ENCODE measurements at places on chromosomes 3 and 15.

DNA sequence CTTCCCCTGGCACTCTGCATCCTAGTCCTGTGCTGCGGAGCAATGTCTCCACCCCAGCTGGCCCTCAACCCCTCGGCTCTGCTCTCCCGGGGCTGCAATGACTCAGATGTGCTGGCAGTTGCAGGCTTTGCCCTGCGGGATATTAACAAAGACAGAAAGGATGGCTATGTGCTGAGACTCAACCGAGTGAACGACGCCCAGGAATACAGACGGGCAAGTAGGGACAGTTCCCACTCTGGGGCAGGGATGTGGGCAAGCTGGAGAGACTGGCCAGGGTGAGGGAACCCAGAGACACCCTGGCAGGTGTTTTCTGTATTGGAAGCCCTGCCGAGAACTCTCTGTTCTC lies 247 bp downstream of the FETUB start:
- DNase-seq = no peak

DNA sequence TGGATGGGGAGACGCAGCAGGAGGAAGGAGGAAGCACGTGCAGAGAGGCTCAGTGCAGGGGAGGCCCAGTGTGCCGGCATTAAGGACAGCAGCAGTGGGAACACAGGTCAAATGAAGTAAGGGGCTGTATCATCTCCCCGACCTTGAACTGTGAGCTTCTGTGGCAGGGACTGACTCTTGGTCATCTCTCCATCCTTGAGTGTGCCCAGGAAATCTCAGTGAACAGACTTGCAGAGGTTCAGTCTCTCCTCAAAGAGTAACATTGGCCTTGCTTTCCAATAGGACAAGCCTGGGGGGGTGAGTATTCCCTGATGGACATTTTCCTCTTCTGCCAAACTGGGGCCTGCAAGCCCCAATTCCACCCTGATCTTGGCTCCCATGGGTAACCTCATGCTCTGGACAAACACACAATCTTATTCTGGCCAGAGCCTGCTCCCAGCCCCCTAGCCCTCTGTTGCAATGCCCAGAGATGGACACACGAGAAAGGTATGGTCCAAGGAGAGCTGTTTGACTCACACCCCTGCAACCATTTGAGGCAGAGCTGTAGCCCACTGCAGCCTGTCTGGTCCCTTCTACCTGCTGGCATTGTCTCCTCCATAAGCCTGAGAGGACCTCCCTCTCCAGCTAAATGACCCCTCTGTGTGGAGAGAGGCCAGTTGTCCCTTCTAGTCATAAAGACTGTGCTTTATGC lies 50.9 kb downstream of the TLE3 start:
- DNase-seq = no peak

- no peak for DNase-seq
Observed at GRCh38 chr3:99648101-99648500, 9.7 kb downstream of the COL8A1 start.

GRCh38 chr3:115806501-115806900 lies 183.2 kb downstream of the GAP43 start:
- DNase-seq = no peak

DNA sequence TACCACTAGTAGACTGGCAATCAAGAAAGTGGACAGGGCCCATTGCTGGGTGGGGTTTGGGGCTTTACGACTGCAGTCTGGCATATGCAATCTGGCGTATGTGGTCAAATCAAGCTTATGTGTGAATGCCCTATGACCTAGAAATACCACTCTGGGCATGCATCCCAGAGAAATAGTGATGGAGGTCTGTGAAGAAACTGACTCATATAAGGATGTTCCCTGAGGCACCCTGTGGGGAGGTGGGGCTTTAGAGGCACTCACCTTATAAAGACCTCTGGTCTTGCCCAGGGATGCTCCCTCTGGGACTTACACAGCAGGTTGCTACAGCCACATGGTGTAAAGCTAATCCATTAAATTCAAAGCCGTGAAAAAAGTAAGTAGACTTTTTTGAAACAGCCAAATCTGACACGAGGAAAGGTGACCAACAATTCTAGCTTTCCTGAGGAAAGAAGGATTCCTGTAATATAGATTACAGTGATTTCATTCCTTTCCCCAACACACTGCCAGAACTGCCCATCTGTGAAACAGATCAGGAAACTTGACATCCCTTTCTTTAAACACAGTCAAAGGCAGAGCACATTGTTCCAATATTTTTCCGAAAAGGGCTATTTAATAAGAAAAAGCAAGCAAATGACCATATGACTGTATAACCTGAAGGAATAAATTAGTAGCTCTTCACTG lies 13.6 kb downstream of the RARRES1 start:
- no peak for DNase-seq

- DNase-seq = no peak
Observed at GRCh38 chr3:134792700-134793099, 2.4 kb upstream of the EPHB1 start.

GRCh38 chr3:185280572-185281365 lies 26.9 kb upstream of the EHHADH start:
- DNase-seq = peak; percentile 42

DNA sequence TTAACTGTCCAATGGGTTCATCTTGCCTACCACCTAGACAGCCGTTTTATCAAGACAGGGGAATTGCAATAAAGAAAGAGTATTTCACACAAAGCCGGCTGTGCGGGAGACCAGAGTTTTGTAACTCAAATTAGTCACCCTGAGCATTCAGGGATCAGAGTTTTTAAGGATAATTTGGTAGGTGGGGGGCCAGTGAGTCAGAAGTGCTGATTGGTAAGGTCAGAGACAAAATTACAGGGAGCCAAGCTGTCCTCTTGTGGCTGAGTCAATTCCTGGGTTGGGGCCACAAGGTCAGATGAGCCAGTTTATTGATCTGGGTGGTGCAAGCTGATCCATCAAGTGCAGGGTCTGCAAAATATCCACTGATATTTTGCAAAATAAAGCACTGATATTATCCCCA lies 29.9 kb upstream of the GPD1L start:
- no peak for DNase-seq

Data from NCI-H2029 (cell line).